Activated CD8-positive, alpha-beta memory T cell treated with anti-CD3 and anti-CD28 coated beads for 1 hour (primary cell): ENCODE measurements at places on chromosomes 4 and X.

GRCh38 chr4:115293093-115293462 lies 179.7 kb upstream of the NDST4 start:
- DNase-seq, result no peak

GRCh38 chrX:109352066-109352588 lies 129.8 kb downstream of the GUCY2F start:
- no peak for DNase-seq

DNA sequence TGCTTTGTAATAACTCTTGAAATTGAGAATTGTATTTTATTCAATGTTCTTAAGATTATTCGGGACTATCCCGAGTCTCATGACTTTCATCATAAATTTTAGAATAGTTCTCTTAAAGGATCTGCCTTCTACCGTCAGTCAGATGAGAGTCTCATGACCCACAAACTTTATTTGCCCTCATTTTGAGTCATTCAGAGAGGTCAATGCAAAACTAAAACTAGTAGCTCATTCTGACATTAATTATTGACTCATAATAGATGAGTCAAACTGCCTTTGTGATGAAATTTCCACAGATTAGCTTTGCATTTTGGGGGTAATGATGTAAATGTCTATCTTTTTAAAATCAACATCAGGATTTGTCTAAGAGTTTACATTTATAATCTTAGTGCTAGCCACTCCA lies 1527.3 kb downstream of the TECRL start:
- DNase-seq, result no peak

GRCh38 chr4:124085561-124086180 lies 626.9 kb downstream of the ANKRD50 start:
- no peak for DNase-seq

GRCh38 chr4:73964862-73965611 lies 16.8 kb downstream of the PF4 start:
- DNase-seq, result no peak

DNA sequence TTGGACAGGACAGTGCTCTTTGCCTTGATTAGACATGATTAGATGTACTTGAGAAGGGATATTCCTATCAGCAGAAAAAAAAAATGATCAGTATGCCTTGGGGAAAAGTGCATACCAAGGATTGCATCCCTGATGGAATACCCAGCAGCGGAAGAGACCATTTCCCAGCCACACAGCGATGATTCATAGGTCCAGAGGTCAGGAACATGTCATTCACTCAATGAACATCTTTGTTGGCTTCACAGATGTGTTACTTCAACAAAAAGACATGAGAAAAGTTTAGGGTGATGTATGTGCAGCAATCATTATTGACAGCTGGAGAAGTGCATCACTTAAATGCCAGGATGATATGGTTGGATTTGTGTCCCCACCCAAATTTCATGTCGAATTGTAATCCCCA lies 293.5 kb downstream of the ZNF674 start:
- DNase-seq, result no peak

- no peak for DNase-seq
These were observed 559.6 kb upstream of the AMOT start for GRCh38 chrX:113400193-113400704.

DNA sequence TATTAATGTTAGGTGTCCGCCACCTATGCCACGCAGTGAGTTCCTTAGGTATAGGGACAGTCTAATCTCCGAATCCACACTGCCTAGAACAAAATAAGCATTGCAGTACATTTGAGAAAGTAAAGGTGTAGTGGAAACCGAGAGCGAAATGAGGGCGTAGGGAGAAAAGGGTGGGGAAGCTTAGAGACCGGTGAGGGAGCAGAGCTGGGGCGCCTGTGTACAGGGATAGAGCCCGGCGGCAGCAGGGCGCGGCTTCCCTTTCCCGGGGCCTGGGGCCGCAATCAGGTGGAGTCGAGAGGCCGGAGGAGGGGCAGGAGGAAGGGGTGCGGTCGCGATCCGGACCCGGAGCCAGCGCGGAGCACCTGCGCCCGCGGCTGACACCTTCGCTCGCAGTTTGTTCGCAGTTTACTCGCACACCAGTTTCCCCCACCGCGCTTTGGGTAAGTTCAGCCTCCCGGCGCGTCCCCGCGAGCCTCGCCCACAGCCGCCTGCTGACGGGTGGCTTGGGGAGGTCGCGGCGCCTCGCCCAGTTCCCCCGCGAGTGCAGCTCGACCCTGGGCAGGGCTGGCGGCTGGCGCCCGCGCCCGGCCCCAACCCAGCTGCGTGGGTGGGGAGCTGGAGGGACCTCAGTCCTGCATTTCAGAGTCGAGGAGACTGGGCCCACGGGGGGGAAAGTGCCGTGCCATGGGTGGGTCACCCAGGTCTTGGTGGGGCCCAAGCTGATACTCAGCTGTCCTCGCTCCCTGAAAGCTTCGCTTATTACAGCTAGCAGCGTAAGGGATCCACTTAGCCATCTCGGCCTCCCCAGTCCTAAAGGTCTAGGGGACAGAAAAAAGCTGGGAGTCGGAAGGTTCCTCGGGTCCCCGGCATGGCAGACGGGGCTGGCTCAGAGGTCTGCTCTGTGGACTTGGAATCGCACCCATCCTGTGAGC lies at the start of gene ANXA3:
Gene ANXA3, plus strand, starts transcription at position 351 of the 932 bp plus-strand sequence. CDS start 2,704 bp downstream, outside the sequence.
- no peak for DNase-seq

DNA sequence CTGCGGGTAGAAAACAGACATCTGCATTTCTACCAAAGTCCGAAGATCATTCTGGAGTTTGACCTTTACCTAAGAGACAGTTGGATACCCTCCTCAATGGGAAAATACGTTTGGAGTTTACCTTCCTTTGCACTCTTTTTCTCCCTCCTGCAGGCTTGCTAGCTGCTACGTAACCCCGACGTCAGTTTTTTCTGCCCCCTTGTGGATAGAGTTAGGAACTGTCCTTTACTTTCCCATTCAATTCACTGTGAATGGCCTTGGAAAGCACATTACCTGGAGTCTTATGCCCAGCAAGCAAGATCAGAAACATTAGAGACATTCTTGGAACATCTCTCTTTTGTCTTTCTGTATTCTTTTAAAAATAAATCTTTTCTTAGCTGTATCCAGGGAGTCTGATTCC lies 250.7 kb downstream of the NAP1L3 start:
- no peak for DNase-seq

DNA sequence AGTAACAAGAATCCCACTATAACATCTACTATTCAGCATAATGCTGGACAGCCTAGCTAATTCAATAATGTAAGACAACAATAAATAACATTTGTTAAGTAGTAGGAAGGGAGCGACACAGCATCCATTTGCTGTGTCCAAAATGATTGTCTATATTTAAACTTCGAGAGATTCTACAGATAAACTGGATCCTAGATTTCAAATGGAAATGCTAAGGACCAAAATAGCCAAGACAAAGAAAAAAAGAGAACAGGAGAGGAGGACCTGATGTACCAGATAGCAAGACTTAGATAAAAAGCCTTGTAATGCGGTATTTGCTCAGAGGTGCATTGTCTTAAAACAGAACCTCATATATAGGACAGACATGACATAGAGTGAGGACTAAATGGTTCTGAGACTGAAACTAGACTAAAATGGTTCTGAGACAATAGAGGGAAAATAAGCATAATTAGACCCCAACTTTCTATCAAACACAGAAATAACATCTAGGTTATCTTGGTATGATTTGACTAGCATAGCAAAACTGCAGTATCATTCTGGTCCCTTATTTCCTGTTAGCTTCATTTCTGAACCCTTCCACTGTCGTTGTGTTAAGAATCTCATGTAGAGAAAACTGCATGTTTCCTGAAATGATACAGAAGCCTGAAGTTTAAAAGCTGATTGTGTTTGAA lies 3.8 kb downstream of the HPGDS start:
- no peak for DNase-seq
